ENCODE measurements at places on chromosomes 2 and 18.

GRCh38 chr18:56130481-56130880 lies 507.9 kb downstream of the TXNL1 start:
- DNase-seq, result no peak

- DNase-seq, result no peak
These were observed 141.4 kb downstream of the BCL2 start for GRCh38 chr18:63177919-63178821.

DNA sequence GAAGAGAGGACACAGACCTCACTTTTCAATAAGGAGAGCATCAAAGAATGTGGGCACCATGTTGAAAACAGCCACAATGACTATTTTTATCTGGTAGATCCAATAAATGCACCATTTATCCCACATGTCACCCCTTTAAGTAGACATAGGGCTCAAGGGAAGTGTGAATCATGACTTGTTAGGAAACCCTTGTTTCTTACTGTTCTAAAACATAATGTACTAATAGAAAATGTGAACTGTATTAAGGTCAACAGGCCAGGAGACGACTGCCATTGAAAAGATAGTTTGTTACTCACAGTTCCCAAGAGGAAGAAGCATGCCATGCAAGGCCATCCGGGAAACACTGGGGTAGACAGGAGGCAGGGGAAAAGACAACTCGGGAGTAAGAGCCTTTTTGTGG lies 137.7 kb downstream of the EN1 start:
- DNase-seq, result no peak

DNA sequence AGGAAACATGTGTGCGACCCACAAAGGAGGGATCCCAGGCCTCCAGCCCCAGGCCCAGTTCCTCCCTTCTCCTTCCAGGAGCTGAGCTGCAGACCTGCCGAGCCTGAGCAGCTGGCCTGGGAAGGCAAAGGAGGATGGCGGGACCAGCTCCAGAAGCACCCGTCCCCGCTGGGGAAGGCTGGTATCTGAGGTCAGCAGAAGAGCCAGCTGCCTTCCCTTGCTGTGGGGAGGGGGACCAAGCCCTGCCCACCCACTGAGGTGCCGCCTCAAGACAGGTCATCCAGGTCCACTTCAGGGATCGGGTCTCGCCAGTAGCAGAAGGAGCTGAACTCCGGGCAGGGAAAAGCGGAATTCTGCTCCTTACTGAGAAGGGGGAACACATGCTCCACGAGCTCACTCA lies 73.2 kb downstream of the EMILIN2 start:
- no peak for DNase-seq

- DNase-seq, result no peak
These were observed 15.1 kb downstream of the TRIB2 start for GRCh38 chr2:12731701-12732280.

DNA sequence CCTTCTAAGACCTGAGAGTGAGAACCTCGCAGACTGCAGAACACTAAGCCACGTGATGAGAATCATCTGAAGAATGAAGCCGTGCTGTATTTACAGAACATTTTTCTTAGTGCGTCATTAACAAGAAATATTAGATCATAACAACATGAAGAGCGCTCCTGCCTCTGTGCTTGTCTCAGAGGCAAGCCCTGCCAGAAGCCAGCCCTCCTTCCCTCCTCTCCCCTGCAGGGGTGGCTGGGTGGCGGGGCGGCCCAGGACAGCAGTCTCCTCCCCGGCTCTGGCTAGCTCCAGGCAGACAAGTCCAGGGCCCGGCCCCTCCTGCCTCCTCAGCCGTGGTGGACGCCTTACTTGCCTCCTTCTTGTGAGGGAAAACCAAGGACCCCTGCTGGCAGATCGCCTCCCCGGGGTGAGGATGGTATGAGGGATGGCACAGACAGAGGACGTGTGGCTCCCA lies 262.7 kb downstream of the TWIST2 start:
- DNase-seq, result no peak

DNA sequence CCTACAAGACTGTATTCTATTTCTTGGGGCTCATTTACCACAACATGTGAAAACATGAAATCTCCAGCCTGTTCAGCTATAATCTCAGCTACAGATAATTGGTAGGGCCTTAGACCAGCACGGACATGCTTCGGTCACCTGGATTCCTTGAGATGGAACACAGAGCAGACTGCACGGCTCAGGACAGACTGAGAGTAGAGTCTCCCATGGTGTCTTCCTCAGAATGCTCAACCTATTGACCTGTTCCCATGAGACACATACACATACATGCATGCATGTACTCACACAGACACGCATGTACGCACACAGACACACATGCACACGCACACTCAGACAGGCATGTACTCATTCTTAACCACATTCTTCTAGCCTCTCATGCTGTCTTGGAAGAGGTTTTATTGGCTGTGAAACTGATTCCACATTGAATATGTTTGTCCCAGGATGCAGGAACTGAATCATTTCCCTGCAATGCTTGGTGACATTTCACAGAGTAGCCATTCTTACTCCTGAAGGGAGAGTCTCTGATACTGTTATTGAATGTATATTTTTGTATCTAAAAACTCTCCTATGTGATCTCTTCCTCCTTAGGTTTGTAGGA lies 23.5 kb upstream of the BZW1 start:
- DNase-seq, result no peak

DNA sequence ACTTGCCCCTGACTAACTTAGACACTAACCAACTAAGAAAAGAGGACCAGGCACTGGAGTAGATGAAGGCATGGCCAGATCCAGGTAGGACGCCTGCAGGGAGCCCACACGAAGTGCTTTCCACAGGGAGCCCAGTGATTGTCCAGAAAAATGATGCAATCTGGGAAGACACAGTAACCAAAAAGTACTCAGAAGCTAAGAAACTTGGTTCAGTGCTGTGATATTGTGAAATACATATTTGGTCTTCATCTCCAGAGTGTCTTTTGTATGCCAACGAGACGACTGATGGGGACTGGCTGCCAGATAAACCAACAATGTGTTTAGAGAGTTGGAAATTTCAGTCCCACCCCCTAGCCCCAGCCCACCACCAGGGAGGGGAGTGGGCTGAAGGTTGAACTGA lies 135.0 kb downstream of the SP3 start:
- no peak for DNase-seq

DNA sequence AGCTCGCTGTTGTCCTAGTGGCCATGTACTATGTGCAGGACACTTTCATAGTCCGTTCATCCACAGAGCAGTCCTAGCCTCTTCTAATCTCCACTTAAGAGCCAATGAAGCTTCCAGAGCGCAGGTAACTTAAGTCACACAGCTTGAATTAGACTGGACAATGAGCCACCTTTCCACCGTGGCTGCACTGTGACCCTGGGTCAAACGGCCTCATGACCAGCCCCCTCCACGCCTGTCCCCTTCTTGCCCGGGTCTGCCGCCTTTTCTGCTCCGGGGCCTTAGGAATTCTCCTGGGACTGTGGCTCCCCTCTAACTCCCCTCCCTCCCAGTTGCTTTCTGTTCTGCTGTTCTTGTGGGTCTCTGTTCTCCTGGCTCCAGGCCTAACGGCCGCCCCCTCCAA lies 8.4 kb upstream of the PRKCE start:
- DNase-seq, result no peak

- DNase-seq, result no peak
These were observed 44.6 kb upstream of the GCG start for GRCh38 chr2:162196638-162197037.

DNA sequence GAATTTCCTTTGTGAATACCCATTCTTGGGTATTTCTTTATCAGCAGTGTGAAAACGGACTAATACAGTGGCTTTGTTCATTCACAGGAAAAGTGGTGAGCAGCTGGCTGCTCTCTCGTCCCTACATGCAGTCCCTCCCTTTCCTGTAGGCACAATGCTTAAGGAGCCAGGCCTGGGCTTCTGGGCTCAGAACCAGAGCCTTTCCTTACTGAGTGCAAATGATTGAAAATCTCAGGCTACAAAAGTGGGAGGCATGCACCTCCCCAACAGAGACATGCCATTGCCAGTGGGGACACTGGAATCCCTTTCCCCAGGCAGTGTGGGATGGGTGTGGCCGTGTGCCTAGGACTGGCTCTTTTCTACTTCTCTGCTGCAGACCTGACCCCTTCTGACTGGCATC lies 61.3 kb downstream of the MCFD2 start:
- DNase-seq, result no peak

DNA sequence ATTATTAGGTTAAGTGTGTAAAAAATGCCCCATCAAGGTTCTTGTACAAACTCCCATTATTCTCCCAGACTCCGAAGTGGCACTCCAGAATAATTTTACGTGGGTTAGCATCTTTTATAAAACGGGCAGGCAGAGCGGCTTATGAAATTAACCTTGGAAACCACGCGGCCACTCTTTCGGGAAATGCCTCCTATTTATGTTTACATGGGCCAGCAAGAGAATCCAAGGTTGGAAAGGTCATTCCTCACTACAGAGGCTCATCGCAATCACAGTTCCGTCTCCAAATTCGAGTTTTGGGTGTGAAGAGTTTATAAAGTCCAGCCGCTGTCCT lies 1.2 kb upstream of the IMPA2 start:
- no peak for DNase-seq

GRCh38 chr18:52764316-52764715 lies 424.3 kb downstream of the DCC start:
- no peak for DNase-seq

DNA sequence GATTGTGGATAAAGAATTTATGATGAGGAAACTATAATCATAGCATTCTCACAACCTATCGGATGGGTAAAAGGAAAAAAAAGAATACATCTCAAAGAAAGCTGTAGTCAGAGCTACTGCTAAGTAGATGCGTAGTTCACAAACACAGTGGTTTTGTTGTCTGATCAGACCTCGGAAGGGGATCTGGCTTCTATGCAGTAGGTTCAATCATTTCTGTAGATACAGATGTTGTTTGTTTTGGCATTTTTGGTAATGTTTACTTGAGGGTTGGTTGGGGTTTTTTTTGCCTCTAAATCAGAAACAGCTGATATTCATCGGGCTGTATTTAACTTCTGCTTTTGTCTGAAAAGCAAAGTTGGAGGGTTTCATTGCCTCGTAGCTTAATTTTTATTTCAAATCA lies 42.1 kb downstream of the NPAS2 start:
- DNase-seq, result no peak

- no peak for DNase-seq
These were observed 117.4 kb upstream of the CHRNA1 start for GRCh38 chr2:174881678-174882077.

GRCh38 chr2:186533717-186534116 lies 47.7 kb downstream of the ZC3H15 start:
- DNase-seq, result no peak

- DNase-seq, result no peak
These were observed 194.3 kb downstream of the SOX11 start for GRCh38 chr2:5886462-5886861.

- no peak for DNase-seq
These were observed 1096.1 kb upstream of the NXPH2 start for GRCh38 chr2:139876321-139876720.

- no peak for DNase-seq
These were observed 285.8 kb upstream of the REV1 start for GRCh38 chr2:99775585-99775984.

DNA sequence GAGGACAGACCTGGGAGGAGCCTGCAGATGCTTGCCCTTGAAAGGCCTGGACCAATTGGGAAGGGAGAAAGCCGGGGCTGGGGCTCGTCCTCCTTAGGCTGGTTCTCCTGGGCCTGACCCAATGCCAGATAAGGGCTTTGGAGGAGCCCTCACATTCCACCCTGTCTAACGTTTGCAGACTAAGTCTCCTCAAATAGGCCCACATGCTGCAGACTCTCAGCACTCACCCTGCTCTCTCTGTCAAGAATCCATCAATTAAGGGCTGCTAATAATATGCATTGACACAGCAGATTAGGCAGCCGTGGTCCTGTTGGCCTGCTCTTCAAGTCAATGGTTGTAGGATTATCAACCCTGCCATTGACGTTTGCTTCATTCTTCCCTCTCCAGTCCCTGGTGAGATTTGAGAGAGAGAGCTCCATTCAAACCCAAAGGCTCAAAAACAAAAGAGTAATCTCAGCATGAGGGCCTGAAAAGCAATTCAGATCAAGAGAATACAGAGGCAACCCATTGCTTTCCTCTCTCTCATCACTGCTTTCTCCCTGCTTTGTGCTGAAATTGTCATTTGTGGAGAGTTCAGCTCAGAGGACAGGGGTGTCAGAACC lies 167.6 kb downstream of the INSIG2 start:
- no peak for DNase-seq

GRCh38 chr2:118290411-118291250 lies 202.4 kb downstream of the INSIG2 start:
- DNase-seq, result no peak

- DNase-seq, result no peak
These were observed 306.2 kb upstream of the KCNJ3 start for GRCh38 chr2:154392256-154392655.

DNA sequence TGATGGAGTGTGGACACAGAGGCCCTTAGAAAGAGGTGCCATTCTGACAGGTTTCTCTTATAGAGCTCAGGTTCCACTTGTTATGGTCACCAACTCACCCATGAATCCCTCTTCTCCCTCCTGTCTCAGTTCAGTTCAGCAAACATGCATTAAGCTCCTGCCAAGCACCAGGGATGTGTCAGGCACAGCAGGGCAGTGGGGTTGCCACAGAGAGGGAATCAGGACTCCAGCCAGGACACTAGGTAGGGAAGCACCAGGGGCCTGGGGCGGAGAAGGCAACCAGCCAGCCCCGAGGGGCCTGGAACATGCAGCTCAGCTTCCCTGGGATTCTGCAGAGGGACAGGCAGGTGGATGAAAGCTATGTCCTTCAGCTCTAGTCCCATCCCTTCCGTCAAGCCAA lies 44.6 kb downstream of the TOGARAM2 start:
- DNase-seq, result no peak

DNA sequence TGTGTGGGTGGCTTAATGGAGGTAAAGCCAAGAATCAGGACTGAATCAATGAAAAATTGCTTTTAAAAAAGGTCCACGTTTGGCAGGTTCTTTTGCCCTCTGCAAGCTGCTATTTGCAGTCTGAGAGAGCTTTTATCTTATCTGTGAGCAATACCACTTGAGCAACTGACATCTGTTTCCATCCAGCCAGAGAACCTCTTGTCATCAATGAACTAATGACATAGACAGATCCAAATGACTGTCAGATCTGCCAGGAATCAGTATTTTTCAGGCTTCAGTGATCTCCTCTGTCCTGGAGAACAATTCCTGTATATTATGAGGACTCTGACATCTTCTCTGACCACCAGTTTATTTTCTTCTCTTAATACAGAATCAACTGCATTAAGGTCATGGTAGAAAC lies 608.1 kb downstream of the LRP1B start:
- no peak for DNase-seq

GRCh38 chr2:38572167-38572566 lies 30.6 kb downstream of the HNRNPLL start:
- DNase-seq, result no peak

DNA sequence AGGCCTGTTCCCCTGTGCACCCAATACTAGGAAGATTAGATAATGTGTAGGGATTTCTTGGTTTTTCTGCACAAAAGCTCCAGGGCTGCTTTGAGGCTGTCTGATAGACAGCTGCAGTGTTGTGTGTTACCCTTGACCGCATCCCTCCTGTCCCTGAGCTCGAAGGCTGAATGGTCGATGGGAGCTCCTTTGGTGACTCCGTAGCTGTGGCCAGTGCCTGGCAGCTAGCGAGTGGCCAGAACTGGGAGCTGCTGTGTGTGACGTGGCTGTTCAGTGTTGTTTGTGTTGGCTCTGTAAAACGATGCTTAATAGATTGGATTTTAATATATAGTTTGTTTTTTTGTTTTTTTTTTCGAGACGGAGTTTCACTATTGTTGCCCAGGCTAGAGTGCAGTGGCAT lies 170.0 kb downstream of the AGAP1 start:
- no peak for DNase-seq

GRCh38 chr18:2409906-2410305 lies 161.4 kb downstream of the METTL4 start:
- DNase-seq, result no peak

- no peak for DNase-seq
These were observed 105.3 kb upstream of the TTN start for GRCh38 chr2:178912416-178913048.

Measured in SW480 (cell line).